Glomerular endothelial cell (primary cell): ENCODE measurements at places on chromosomes 5 and 9.

- no peak for DNase-seq
Observed at GRCh38 chr5:169607882-169608281, 24.3 kb downstream of the SPDL1 start.

GRCh38 chr5:7622498-7622897 lies 226.6 kb downstream of the ADCY2 start:
- no peak for DNase-seq

GRCh38 chr9:116223926-116224325 lies 70.3 kb downstream of the PAPPA start:
- DNase-seq = no peak

- no peak for DNase-seq
Observed at GRCh38 chr5:170527991-170528390, 24.2 kb downstream of the KCNIP1 start.

DNA sequence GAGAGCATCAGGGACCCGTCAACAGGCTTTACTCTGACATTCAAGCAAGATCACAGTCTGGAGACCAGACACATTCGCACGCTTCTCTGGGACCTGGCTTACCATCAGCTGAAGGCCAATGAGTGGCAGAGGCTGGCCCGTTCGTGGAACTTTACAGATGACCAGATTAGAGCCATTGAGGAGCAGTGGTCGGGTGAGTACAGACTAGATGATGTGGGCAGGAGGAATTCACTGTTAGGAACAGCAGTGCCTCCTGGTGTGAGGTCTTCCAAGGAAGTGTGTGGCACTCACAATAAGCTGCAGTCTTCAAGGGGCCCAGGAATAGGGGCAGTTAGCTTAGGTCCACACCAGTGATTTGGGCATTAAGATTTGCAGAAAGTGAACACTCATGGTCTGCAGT lies 50.4 kb downstream of the POC5 start:
- DNase-seq = no peak

GRCh38 chr9:103700195-103700962 lies 393.7 kb upstream of the SMC2 start:
- DNase-seq = no peak

- no peak for DNase-seq
Observed at GRCh38 chr5:58087123-58087522, 372.8 kb downstream of the PLK2 start.

DNA sequence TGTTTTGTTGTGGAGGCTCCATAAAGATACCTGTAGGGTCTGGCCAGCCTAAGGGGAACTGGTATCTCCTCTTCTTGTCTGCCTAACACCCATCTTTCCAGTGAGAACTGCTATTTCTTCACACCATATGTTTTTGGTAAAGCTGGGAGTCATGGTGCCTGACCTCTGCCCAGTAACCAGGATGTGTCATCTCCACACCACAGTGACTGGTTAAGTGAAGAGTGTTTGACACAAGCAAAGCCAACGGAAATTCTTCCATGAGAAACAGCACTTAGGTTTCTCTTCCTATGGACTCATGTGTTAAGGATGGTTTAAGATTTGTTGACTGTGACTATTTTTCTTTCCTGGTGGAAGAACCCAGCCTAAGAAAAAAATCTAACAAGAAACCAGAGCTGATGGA lies 111.5 kb downstream of the HTR4 start:
- DNase-seq = no peak
